ENCODE measurements at places on chromosomes 1 and 21. TPM values are rescaled to one million over a fixed set of nuclear protein-coding genes. Genes with fewer than 3 reads are reported as not detected.

DNA sequence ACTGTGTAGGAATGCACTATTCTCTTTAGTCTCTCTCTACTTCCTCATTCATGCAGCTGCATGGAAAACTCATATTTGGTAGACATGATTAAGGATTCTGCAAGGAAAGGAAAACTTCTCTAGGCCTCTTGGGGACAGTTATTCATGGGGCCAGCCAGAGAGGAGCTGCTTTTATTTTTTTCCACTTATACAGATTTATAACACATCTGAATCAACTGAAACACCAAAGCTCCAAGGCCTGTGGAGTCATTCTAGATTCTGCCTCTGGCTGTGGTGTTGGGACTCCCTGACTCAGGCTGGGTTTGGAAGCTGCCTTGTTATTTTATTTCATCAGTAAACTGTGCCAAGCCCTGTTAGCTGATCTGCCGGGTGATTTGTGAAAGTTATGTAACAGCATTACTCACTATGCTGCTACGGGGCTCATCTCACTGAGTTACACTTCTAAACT, 83.9 kb upstream of the EDEM3 start:
- DNase-seq: peak; percentile 90

The SLC25A34 gene
- total RNA-seq: 1.0 TPM

- peak; percentile 27 for DNase-seq
Observed at GRCh38 chr1:9539829-9540550, 725 bp downstream of the SLC25A33 start.

DNA sequence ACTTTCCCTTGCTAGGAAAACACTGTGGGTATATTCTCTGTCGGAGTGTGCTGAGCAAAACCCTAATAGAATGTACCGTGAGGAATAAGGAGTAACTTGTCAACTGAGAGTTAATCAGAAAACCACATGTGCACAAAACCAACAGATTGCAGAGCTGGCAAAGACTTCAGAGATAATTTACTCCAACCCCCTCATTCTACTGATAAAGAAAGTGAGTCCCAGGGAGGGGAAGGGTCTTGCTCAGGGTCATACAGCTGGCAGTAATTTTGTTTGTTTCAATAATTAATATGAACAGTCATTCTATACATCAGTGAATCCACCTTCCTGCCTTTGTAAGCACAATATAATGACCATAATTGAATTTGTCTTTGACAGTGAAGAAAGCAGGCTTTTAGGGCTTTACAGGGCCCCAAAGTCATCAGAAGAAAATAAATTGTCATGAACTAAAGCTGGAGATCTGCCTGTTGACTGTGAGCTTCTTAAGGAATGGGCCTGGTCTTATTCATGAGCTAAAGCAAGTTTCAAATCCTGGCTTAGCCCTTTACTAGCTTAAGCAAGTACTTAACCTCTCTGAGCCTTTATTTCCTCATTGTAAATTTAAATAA, 67.2 kb upstream of the HOOK1 start:
- DNase-seq: peak; percentile 30

The EPHX1 gene
- total RNA-seq: 96.9 TPM

GRCh38 chr1:108877348-108878159, 769 bp downstream of the GPSM2 start:
- DNase-seq: peak; percentile 19

DNA sequence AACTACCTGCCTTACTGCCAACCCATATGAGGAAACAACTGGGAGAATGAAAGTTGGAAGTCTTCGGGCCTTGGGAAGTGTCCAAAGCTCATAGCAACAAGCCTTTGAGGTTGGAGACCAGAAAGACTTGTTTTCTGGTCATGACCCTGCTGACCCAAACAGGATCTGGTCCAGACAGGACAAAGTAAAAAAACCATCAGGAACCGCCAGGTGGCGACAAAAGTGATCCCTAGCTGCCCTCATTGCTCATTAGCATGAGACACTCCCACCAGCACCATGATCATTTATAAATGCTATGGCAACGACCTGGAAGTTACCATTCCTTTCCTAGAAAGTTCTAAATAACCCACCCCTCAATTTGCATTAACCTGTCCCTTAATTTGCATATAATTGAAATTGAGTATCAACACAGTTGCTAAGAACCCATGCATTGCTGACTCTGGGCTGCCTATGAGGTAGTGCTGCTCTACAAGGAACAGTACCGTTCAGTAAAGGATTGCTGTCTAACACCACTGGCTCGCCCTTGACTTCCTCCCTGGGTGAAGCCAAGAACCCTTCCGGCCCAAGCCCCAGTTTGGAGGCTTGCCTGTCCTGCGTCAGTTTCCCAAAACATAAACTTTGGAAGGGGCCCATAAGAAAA, 89.0 kb downstream of the URB2 start:
- no peak for DNase-seq

- DNase-seq: peak; percentile 58
Observed at GRCh38 chr1:37514350-37515184, at the start of gene MEAF6. MEAF6 (minus strand) TSS chr1:37514766; CDS start chr1:37514746, 20 bp downstream.

- DNase-seq: no peak
Observed at GRCh38 chr1:193299038-193299437, 112.6 kb upstream of the B3GALT2 start.

DNA sequence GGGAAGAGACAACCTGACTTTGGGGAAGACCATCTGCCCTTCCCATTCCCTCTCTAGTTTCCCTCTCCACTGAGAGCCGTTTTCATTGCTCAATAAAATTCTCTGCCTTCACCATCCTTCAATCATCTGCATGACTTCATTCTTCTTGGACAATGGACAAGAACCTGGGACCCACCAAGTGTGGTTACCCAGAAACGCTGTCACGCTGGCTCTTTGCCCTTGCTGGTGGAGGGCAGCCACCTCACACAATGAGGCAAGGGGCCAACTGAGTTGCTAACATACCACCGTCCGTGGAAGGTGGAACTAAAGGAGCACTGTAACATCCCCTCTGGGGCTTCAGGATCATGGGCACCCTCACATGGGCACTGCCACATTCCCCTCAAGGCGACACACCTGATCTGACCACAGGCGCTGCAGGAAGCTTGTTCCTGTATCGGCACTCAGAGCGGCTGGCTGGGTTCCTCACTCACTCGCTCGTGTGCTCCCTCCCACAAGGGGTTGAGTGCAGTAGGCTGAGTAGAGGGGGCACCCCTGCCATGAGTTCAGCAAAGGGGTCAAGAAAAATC, 652.4 kb downstream of the PLPP3 start:
- DNase-seq: peak; percentile 4

DNA sequence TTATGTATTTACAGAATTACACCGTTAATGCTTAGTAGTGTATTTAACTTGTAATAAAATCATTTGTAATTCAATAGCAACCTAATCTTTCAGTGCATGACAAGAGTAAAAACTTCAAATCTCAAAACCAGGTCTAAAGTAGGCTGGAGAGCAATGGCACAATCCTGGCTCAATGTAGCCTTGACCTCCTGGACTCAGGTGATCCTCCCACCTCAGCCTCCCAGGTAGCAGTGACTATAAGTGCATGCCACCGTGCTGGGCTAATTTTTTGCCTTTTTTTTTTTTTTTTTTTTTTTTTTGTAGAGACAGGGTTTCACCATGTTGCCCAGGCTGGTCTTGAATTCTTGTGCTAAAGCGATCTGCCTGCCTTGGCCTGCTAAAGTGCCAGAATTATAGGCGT, 11.3 kb downstream of the IPP start:
- DNase-seq: no peak

The SYT6 gene
- 0.39 TPM for total RNA-seq

- DNase-seq: no peak
Observed at GRCh38 chr1:212975111-212975918, 25.0 kb downstream of the VASH2 start.

DNA sequence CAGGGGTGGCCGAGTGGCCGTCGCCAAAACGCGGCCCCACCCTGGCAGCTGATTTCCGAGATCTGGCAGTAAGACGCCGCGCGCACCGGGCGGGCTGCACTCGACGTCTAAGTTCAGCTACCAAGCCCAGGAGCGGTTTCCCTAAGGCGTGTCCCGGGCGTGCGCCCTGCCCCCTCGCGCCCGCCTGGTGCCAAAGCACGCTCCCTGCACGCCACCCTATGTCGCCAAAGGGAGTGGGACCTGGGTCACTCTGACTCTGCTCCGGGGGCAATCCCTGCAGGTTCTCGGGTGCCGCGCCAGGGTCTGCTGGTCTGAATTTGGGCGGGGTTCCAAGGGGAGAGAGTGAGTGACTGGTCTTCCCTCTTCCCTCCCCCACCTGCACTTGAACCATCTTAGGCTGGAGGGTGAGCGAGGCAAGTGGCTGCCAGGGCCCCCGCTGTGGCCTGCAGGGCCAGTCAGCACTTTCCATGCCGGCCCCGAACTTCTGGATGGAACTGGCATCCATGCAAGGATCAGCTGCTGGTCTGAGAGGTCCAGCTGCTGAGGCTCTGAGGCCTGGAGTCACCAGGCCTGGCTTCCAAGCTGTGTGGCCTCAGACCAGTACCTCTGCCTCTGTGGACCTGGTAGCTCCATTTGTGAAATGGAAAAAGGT, at the start of gene LRRC38:
Gene LRRC38 (minus strand): TSS at position 109 of the 652 bp plus-strand sequence. CDS start 410 bp downstream, outside the sequence.
- no peak for DNase-seq

DNA sequence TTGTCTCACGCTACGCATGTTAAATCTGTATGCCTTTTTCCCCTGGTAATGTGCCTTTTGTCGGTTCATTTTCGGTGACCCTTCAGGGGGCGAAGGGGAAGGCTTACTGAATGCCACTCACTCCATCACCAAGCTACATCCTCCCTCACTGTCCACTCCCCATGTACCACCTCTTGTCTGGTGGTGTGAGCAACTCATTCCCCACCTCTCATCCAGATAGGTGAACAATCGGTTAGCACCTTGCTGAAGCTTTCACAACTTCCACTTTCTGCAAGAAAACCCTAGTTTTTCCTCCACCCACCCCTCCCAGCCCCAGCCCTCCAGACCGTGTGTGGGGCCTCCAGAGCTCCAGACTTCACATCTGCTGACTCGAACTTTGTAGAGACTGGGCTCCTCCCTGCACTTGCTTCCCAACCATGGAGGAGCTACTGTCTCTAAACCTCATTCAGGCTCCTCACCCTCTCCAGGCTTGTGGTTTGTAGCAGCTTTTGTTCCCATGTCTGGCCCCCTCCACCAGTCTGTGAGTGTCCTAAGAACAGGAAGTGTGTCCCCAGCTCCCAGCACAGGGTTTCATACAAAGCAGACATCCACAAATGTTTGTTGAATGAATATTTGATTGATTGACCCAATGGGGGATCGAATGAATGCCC, 48.4 kb upstream of the RUNX3 start:
- DNase-seq: no peak

Data from astrocyte (in vitro differentiated cells and primary cell).